ENCODE measurements at places on chromosomes 2 and 18.

DNA sequence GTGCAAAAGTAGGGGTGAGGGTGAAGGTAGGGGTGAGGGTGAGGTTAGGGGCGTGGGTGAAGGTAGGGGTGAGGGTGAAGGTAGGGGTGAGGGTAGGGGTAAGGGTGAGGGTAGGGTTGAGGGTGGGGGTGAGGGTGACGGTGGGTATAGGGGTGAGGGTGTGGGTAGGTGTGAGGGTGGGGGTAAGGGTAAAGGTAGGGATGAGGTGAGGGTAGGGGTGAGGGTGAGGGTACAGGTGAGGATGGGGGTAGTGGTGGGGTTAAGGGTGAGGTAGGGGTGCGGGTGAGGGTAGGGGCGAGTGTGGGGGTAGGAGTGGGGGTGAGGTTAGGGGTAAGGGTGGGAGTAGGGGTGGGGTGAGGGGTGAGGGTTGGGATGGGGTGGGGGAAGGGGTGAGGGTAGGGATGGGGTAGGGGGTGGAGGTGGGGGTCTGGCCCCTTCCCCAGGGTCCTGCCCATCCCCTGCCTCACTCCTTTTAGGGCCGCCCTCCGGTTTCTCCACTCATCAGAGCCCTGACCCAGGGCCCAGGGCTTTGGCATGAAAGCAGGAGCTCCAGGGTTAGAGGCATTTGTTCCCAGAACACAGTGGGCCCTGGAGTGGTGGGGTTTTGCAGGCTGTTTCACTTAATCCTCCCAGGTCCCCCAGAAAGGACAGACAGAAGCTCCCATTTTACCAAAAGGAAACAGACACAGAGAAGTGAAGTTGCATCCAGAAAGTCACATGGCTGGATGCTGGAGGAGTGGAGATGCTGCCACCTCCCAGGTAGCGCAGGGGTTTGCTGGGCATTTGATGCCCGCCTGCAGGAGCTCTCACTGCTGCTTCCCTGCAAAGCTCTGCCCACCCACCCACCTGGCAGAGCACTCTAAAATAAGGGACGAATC is 26.9 kb downstream of the SNORC start:
- no peak for DNase-seq

GRCh38 chr2:32918774-32919173 is 28.0 kb upstream of the LTBP1 start:
- DNase-seq: no peak

GRCh38 chr18:23861805-23862470 is 152.6 kb upstream of the TTC39C start:
- DNase-seq: peak; percentile 90

GRCh38 chr2:83587309-83587708 is 871.8 kb downstream of the SUCLG1 start:
- no peak for DNase-seq

DNA sequence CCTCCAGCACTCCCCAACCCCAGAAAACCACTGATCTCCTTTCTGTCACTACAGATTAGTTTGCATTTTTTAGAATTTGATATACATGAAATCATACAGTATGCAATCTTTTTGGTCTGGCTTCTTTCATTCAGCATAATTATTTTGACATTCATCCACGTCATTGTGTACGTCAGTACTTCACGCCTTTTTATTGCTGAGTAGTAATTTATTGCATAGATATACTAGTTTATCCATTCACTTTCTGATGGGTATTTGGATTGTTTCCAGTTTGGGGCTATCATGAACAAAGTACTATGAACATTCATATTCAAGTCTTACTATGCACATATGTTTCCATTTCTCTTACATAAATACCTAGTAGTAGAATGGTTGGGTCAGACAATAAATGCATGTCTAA is 20.1 kb upstream of the CHN1 start:
- no peak for DNase-seq

- DNase-seq: no peak
These were observed 7.8 kb downstream of the RBM44 start for GRCh38 chr2:237806334-237806733.

DNA sequence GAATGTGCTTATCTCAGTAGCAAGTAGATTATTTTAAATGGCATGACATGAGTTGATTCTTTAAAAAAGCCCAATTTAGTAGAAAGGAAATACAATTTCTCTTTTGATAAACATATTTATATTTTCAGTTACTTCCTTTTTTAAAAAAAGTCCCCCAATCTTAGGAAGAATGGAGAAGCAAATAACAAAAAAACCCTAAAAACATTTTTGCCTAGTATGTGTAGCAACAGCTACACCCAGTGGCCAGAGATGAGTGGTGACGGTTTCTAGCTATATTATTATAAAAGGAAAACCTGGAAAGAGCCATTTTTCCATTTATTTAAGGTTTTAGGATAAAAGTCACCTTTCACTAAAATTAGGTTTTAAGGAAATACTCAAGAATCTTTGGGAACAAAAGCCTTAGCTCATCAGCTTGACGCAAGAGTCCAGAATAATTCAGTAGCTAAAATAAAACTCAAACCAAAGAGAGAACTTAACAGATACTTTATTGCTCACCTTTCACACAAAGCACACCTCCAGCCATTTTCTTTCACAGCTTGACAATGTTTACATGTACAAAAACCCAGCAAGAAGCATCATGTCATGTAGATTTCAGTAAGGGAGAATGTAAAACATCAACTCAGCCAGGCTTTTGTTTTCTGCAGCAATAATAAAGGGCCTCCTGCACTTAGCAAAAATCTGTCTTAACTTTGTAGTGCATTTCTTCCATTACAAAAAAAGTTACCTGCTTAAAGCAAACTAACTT is 15.7 kb downstream of the FAM98A start:
- DNase-seq: peak; percentile 39

GRCh38 chr2:105409717-105410116 is 10.9 kb upstream of the FHL2 start:
- DNase-seq: peak; percentile 81

- no peak for DNase-seq
These were observed 26.0 kb downstream of the STK25 start for GRCh38 chr2:241482126-241482955.
